Frontal cortex (tissue), 4 donors: ENCODE measurements at places on chromosomes 7 and 10. TPM values are rescaled to one million over a fixed set of nuclear protein-coding genes. Genes with fewer than 3 reads are reported as not detected.

DNA sequence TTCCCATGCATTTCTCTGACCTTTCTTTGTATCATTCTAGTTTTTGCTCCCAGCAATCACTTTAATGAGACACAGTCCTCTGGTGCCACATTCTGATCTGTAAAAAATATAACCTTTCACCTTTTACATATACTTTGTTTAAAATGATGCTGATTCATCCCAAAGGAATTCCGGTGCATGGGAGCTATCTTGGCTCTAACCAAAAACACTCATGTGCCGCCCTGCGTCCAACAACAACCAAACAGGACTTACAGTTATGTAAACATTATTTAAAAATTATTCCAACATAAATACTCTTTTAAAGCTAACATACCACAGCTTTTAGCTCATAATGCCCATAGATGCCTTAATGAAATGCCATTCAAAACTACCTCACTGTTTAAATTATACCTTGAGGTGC, 7.7 kb upstream of the OPALIN start:
- DNase-seq, result no peak

DNA sequence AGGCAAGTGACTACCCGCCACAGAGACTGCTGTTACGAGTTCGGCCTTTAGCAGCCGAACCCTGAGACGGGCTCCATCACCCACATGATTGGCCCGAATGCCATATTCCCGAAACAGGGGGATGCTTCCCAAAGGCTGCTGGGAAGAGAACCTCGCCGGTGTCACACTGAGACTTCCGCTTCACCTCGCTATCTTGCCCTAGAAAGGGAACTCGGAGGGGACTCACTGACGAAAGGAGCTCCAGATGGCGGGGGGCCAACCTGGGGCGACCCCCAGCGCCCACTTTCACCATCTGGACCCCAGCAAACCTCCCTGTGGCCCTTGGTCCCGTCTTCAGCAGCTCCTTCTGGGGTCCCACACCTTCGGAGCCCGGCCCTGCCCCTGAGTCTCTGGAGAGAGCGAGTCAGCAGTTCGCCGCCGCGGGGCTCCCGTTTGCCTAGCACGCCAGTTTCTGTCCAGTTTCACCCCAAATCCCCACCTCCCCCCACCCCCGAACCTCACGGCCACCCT, 529 bp downstream of the HPS1 start:
- peak; percentile 47 for DNase-seq

DNA sequence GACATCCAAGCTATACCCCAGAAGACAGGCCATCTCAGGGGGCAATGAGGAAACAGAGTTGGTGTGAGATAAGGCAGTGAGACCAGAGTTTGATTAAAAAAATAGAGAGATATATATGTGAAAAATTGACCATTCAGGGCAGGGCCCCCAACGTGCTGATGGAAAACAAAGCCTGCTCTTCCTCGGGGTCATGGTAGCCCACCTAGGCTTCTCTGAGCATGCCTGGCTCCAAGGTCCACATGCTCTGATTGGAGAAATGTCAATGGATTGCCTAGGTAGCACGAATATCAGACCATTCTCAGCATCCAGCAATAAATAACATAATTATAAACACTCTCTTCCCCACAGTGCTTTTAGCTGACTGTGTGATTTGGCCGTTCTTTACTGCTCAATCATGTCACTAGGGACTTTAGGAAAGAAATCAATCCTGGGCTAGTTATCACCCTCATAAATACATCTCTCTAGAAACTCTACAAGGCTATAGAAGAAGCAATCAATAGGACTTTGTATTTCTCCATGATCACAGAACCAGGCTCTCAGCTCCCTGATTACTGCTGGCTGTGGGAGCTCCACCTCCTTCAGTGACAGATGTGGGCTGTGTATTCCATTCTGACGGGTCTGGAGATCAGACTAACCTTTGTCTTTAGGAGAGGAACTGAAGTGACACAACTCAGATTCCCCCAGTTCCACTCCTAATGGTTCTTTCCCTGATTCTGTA, 766.4 kb downstream of the GRID1 start:
- no peak for DNase-seq

- DNase-seq, result no peak
Measured at GRCh38 chr10:14613588-14613920, 161.1 kb downstream of the FAM107B start.

DNA sequence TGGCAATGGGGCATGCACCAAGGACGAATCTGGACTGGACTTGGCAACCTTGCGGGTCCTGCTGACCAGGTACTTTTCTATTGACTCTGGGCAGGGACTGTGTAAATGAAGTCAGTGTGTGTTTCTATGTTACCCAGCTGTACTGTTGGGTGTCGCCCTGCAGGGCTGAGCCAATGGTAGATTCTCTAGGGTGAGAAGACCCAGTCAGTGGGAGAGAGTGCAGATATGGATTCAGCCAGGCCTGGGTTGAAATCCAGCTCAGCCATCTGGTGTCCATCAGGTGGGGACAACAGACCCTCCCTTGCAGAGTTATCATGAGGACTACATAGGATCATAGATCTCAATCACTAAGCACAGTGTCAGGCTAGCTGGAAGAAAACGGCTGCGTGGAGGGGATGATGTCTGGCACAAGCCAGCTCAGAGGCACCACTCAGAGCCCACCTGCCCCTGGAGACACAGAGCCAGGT, 4.9 kb upstream of the PPIF start:
- no peak for DNase-seq

GRCh38 chr7:51346126-51346525, 29.5 kb upstream of the COBL start:
- DNase-seq, result no peak

DNA sequence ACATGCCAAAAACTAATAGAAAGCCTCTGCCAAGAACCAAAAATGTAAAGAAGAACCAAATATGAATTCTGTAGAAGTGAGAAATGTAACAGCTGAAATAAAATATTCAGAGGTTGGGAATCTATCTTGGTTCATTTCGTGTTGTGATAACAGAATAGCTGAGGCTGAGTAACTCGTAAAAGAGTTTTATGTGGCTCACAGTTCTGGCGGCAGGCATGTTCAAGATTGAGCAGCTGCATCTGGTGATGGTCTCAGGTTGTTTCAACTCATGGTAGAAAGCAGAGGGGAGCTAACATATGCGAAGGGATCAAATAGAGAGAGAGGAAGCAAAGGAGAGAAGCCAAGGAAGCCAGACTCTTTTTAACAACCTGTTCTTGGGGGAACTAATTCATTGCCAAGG, 717.2 kb downstream of the TNS3 start:
- DNase-seq, result no peak

PTPRZ1 gene
- total RNA-seq, result 138 TPM

DENND2A gene
- 25.7 TPM for total RNA-seq

- DNase-seq, result no peak
Measured at GRCh38 chr10:1410032-1410431, 327.3 kb downstream of the ADARB2 start.

DNA sequence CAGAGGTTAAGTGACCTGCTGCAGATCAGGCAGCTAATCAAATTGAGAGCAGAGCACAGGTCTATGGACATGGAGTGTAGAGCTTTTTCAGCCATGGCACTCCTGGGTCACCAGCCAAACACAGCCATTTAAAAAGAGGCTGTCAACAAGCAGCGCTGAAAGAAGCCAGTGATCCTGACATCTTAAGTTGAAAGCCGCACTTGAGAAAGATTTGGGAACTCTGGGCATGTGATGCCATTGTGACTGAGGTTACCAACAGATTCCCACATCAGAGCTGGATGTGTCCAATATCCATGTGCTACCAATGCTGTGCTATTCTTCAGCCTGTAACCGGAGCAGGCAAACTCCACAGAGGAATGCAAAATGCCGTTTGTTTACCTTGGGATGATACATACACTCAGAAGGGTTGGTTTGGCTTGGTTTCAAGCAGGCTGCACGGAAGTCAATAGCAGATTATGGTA, 56.2 kb upstream of the ABLIM1 start:
- no peak for DNase-seq

DNA sequence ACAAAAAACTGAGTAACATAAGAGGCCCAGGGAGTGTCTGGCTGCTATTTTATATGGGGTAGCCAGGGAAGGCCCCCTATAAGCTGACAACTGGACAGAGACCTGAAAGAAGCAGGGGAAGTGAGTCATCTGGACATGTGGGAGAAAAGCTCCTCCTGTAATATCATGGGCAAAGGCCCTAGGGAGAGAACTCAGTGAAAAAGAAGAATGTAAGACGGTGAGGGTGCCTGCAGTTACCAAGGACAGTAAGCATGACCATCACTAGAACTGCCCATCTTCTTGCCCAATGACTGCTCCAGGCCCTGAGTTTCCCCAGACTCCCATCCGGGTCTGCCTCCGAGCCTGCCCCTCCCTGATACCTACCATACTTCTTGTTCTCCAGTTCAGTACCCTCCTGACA, 2.3 kb downstream of the ELMO1 start:
- DNase-seq, result no peak

- no peak for DNase-seq
Measured at GRCh38 chr10:100876585-100877460, 35.9 kb upstream of the SLF2 start.

GRCh38 chr10:15787426-15787825, 67.7 kb upstream of the ITGA8 start:
- DNase-seq, result no peak

- DNase-seq, result no peak
Measured at GRCh38 chr10:32073659-32074058, 17.4 kb upstream of the KIF5B start.

GRCh38 chr10:110163841-110164240, 43.6 kb upstream of the MXI1 start:
- DNase-seq, result no peak

GRCh38 chr7:47418601-47419309, 163.2 kb downstream of the TNS3 start:
- DNase-seq, result no peak

GFRA1 gene
- total RNA-seq, result 8.2 TPM

DNA sequence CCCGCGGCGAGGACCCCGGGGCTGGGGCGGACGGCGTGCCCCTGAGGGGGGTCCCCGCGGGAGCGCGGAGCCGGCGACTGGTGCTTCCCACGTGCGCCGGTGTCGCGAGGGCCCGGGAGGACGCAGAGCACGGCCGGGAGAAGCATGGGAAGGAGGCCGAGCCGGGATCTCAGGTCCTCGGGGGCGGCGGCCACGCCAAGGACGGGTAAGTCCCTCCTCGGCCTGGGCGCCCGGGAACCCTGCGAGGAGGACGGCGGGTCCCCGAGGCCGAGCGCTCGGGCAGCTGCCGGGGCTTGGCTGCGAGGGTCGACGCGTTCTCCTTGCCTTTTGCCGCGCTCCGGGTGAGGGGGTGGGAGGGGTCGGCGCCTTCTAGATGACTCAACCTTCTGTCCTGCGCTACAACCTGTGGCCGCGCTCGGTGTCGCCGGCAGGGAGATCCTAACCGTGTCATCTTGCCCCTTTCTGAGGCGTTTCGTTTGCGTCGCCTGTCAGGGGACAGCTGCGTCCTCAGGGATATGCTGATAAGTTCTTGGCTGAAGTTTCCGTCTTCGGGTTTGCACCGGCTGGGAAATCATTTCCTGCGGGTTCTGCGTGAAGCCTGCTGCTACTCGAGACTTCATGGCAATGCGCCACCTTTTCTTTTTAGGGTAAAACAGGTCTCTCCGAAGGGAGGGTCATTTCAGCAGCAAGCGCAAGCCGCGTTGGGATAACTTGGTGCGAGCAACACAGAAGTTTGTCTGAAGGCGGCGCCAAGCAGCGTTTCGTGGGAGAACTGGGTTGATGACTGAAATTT, 529 bp downstream of the TASOR2 start:
- peak; percentile 58 for DNase-seq

- DNase-seq, result no peak
Measured at GRCh38 chr7:98779800-98780587, 89.8 kb downstream of the TMEM130 start.

GRCh38 chr7:46850563-46851330, 731.2 kb downstream of the TNS3 start:
- no peak for DNase-seq

DNA sequence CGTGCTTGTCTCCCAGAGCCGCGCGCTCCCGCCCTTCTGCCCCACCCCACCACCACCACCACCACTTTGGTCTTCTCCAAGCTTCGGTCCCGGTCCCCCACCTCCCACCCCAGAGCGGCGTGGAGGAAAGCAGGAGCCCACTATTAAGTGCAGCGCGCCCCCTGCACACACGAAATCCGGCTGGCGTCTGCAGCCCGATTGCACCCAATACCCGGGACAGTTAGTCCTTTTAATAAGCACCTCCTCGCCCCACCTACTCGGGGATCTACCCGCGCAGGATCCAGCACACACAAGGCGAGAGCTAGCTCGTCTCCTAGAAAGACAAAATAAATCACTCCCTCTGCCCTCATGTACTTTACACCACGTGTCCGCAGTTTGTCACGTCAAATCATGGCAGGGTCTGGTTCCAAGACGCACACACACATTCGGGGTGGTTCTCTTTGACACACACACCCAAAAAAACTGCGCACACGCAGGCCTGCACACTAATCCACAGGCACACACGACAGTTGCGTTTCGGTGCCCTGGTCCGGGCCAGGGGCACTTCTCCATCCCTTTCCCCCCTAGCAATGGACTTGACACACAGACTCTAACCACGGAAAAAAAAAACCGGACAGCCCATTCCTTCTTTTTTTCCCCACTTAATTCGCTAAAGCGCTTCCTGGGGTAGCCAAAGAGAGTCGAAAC, 1.6 kb downstream of the SFMBT2 start:
- no peak for DNase-seq

DNA sequence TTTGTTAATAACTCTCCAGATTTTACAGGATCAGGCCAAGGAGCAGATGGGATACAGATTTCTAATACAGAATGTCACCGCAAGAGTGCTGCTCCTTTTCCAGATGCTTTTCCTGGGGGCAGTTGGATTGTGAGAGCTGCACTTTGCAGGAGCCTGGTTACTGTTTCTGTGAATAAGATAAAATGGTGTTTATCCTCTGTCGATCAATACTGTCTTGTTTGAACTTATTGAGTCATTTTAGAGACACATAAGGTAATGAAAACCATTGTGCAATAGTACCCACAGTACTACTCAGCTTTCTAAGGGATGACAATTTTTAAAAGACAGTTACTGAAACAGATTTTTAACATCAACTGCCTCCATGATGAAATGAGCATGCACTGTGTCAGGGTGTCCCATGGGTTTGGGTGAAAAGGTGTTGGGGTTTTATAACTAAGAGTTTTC, 2.9 kb downstream of the A1CF start:
- DNase-seq, result no peak
